ENCODE measurements at places on chromosomes 5 and 9.

- H3K4me3 ChIP-seq: no peak overlapping the region
- DNase-seq: no peak
- H3K27ac ChIP-seq: no peak overlapping the region
- no peaks in the 10 kb centered on the region for H3K27me3 ChIP-seq
Observed at GRCh38 chr9:80646211-80646610, 1043.1 kb downstream of the TLE1 start.

DNA sequence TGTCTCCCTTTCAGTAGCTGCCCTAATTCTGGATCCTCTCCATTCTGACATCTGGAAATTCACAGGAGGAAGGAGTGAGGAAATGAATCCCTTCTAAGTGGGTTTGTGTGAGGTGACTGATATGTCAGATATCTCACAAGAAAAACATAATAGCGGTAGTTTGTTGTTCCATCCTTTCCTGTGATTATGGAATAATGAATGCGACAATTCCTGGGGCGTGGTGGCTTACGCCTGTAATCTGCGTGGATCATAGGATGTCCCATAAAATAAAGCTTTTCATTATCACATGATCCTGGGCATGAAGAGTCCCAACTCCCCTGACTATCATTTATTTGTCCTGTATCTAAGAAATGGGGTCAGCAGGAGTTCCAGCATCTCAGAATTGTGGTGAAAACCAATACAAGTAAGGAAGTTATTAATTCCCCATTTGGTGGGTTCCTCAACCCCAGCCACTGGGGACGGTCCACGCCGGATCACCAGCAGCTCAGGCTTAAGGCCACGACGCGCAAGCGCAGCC, 375 bp upstream of the C5orf24 start:
- peak overlapping the region; percentile 96 for H3K27ac ChIP-seq
- H3K27me3 ChIP-seq: no peaks in the 10 kb centered on the region
- peaks cover 14% of the 10 kb centered on the region for H3K36me3 ChIP-seq
- no peak for DNase-seq

DNA sequence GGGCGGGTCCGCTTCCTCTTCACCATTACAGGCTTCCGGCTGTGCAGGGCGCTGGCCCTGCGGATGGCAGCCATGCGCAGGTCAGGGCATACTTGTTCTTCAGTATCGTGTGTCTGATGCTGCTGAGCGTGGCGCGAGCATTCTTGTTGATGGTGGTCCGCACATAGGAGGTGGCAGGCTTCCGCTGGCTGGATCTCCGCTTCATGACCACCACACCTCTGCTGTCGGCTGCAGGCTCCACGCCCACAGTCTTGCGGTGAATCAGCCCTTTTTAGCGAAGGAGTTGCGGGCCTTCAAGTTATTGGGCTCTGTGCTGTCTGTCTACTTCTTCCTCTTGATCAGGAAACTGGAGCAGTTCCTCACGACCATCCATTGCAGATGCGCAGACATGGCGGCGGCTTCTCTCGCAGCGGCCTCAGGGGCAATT, 62.4 kb upstream of the ZNF608 start:
- H3K27ac ChIP-seq: no peak overlapping the region
- H3K4me3 ChIP-seq: no peak overlapping the region
- no peaks in the 10 kb centered on the region for H3K27me3 ChIP-seq

DNA sequence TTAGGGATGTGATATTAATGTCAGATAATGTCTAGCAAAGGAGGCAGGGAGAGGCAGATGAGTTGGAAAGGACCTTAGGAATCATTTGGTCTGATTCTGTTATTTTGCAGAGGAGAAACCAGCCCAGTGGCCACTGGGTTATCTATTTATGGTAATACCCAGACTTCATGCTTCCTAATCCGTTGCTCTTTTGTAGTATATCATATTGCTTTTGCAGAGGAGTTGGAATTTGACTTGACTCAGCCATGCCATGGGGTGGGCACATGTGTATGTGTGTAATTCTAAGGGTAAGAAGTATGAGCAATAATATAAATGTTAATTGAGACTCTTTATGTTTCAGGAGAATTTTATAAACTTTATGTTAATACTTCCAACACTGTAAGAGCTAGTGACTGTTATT, 7.3 kb downstream of the GPR21 start:
- H3K4me1 ChIP-seq: no peaks in the 10 kb centered on the region
- no peak overlapping the region for H3K27ac ChIP-seq
- H3K4me3 ChIP-seq: no peak overlapping the region
- DNase-seq: no peak
- no peaks in the 10 kb centered on the region for H3K27me3 ChIP-seq

- H3K36me3 ChIP-seq: no peaks in the 10 kb centered on the region
- H3K27ac ChIP-seq: no peak overlapping the region
- no peaks in the 10 kb centered on the region for H3K27me3 ChIP-seq
- no peak for DNase-seq
- H3K4me3 ChIP-seq: no peak overlapping the region
Observed at GRCh38 chr5:57332361-57332760, 150.2 kb downstream of the ACTBL2 start.

GRCh38 chr5:95841914-95842812, 19.6 kb upstream of the GLRX start:
- DNase-seq: no peak
- H3K4me3 ChIP-seq: no peak overlapping the region
- H3K27me3 ChIP-seq: no peaks in the 10 kb centered on the region
- peaks cover 6% of the 10 kb centered on the region for H3K4me1 ChIP-seq
- no peak overlapping the region for H3K27ac ChIP-seq

DNA sequence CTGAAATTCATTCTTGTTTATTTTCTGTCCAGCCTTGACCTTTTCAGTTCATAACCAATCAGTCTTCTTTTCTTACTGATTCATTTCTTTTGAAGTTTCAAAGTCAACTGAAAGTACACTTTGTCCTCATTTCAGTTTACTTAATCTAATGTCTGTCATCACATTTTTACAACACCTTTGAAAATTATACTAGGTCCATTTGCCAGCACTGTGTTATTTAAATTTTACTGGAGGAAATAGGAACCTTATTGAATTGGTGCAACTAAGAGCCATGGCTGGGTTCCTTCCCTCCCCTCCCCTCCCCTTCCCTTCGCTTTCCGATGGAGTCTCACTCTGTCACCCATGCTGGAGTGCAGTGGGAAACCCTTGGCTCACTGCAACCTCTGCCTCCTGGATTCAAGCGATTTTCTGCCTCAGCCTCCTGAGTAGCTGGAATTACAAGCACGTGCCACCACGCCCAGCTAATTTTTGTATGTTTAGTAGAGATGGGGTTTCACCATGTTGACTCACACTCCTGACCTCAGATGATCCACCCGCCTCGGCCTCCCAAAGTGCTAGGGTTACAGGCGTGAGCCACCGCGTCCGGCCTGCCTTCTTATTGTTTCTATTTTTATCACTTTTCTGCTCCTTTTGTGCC, 6.3 kb downstream of the RMI1 start:
- H3K36me3 ChIP-seq: peaks cover 9% of the 10 kb centered on the region
- H3K27me3 ChIP-seq: no peaks in the 10 kb centered on the region
- no peak for DNase-seq

- DNase-seq: no peak
- H3K4me3 ChIP-seq: no peak overlapping the region
- H3K27me3 ChIP-seq: no peaks in the 10 kb centered on the region
- peaks cover 14% of the 10 kb centered on the region for H3K36me3 ChIP-seq
Observed at GRCh38 chr5:79305706-79306105, 69.8 kb downstream of the JMY start.

DNA sequence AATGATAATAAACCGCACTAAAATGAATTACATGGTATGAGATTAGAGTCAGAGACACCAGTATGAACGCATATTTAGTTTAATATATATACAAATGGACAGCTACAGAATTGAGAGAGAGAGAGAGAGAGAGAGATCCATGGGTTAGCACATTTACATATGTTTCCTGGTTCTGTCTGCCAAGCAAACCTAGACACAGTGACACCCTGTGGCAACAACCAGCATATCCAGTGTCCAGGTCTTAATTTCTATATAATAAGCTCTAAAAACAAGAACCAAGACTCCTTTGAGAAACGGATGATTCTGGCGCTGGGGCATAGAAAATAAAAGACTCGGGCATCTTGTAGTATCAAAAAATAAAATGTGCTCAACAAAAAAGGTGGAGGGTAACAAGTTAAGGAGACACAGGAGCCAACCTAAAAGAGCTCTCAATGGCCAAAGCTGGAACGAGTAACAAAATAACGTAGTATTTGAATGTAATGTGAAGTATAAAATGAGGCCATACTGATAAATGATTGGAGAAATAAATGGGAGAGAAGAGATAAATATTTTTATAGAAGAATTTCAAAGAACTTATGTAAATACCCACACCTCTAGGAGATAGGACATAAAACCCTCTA, 84.5 kb downstream of the RFX3 start:
- no peak overlapping the region for H3K27ac ChIP-seq
- H3K27me3 ChIP-seq: no peaks in the 10 kb centered on the region
- H3K4me1 ChIP-seq: no peaks in the 10 kb centered on the region
- peak; percentile 47 for DNase-seq

- H3K27me3 ChIP-seq: no peaks in the 10 kb centered on the region
- no peaks in the 10 kb centered on the region for H3K36me3 ChIP-seq
- no peak overlapping the region for H3K27ac ChIP-seq
Observed at GRCh38 chr5:35188031-35188457, 42.2 kb downstream of the PRLR start.

DNA sequence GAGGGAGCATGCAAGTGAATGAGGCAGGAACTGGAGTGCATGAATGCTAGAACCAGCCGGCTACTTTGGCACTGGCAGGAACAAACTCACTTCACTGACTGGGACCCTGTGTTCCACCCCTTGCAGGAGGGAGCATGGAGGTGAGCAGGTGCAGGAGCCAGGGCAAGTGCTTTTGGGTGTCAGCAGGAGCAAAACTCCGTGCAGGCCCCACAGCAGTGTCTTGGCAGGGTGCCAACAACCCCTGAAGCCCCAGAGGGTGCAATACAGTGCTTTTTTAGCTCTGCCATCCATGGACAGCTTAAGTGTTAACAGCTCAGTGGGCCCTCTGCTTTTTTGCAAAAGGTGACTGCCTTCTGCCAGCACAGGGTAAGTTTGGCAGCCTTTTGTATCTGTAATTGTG, 245.8 kb upstream of the PCSK5 start:
- no peaks in the 10 kb centered on the region for H3K36me3 ChIP-seq
- no peaks in the 10 kb centered on the region for H3K27me3 ChIP-seq
- H3K27ac ChIP-seq: no peak overlapping the region
- no peak for DNase-seq

- no peaks in the 10 kb centered on the region for H3K4me1 ChIP-seq
- no peak overlapping the region for H3K27ac ChIP-seq
- H3K4me3 ChIP-seq: no peak overlapping the region
Observed at GRCh38 chr5:34486160-34486848, 169.8 kb upstream of the RAI14 start.

- peaks cover 55% of the 10 kb centered on the region for H3K4me1 ChIP-seq
- H3K36me3 ChIP-seq: peaks cover 3% of the 10 kb centered on the region
- H3K27me3 ChIP-seq: no peaks in the 10 kb centered on the region
- H3K27ac ChIP-seq: peak overlapping the region; percentile 96
- no peak for DNase-seq
Observed at GRCh38 chr9:137462396-137462985, 3.4 kb upstream of the NSMF start.

DNA sequence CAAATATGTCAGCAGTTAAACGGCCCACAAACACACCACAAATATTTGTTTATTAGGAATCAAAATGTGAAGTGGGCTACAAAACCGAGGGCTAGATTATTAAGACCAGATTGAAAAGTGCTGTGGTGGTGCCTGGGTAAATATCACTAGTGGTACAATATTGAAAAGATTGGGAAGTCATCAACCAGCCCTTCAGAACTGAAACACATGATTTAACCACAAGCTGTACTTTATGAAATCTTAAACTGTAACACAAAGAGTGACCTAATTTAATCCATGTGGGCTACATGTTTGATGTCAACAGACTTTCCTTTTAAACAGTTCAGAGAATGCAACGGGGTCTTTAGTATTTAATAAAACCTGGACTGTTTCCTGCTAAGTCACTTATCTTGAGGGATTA, 182.3 kb downstream of the SPATA31D1 start:
- DNase-seq: no peak
- no peak overlapping the region for H3K27ac ChIP-seq
- no peaks in the 10 kb centered on the region for H3K27me3 ChIP-seq

DNA sequence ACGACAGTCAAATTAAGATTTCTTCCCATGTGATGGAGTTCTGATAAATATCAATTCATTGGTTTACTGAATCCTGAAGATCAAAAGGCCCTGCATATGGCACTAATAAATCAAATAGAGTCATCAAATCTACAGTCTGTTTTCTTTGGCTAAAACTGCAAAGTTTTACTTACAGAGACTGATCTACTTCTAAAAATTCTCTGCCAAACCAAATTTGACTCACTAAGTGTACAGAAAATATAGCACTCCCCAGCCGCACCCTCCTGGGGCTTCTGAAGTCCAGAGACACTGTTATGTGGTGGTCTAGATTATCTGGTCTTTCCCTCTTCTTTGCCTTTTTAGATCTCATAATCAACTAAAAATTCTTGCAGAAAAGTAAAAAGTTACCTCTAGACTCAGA, 237.7 kb downstream of the MLLT3 start:
- H3K27ac ChIP-seq: no peak overlapping the region
- no peaks in the 10 kb centered on the region for H3K4me1 ChIP-seq
- DNase-seq: no peak
- H3K27me3 ChIP-seq: no peaks in the 10 kb centered on the region
- H3K4me3 ChIP-seq: no peak overlapping the region

DNA sequence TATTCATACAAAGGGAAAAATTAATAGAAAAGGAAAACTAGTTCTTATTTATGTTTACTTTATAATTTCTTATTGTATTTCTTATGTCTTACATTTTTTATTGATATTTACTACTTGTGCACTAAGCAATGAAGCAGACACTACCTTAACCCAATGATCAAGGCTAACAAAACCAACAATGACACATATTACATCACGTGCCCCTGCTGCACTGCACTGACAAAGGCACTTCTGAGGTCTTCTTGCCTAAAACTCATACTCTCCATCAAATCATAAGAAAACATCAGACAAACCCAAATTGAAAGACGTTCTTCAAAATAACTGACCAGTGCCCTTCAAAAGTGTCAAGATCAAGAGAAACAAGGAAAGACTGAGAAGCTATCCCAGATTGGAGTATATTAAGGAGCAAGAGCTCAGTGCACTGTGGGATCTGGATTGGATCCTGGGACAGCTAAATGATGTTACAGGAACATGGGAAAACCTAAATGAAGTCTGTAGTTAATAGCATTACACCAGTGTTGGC, 230.9 kb downstream of the AUH start:
- H3K4me3 ChIP-seq: no peak overlapping the region
- H3K27ac ChIP-seq: no peak overlapping the region
- no peaks in the 10 kb centered on the region for H3K36me3 ChIP-seq
- DNase-seq: no peak
- no peaks in the 10 kb centered on the region for H3K4me1 ChIP-seq

GRCh38 chr5:158390577-158390976, 531.6 kb upstream of the CLINT1 start:
- no peak for DNase-seq
- no peaks in the 10 kb centered on the region for H3K4me1 ChIP-seq
- no peaks in the 10 kb centered on the region for H3K27me3 ChIP-seq
- H3K27ac ChIP-seq: no peak overlapping the region

DNA sequence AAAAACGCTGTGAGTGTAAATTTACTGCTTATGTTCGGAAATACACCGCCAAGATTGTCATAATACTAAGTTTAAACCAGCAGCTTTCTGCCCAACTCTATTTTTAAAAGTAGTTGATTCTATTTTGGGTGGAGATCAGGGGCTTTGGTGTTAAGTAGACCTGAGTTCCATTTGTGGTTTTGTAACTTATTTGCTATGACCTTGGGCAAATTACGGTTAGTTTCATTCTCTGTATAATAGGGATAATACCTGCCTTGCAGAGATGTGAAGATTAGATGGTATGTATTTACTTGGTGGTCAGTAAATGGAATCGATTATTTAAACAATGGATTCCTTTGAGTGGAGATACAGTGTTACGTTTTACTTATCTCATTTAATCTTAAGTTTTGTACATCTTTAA, 1.6 kb downstream of the RAD23B start:
- peaks cover 13% of the 10 kb centered on the region for H3K4me1 ChIP-seq
- H3K27me3 ChIP-seq: no peaks in the 10 kb centered on the region
- no peaks in the 10 kb centered on the region for H3K36me3 ChIP-seq
- peak overlapping the region; percentile 98 for H3K4me3 ChIP-seq
- DNase-seq: no peak
